ENCODE measurements at places on chromosomes 7 and 10.

DNA sequence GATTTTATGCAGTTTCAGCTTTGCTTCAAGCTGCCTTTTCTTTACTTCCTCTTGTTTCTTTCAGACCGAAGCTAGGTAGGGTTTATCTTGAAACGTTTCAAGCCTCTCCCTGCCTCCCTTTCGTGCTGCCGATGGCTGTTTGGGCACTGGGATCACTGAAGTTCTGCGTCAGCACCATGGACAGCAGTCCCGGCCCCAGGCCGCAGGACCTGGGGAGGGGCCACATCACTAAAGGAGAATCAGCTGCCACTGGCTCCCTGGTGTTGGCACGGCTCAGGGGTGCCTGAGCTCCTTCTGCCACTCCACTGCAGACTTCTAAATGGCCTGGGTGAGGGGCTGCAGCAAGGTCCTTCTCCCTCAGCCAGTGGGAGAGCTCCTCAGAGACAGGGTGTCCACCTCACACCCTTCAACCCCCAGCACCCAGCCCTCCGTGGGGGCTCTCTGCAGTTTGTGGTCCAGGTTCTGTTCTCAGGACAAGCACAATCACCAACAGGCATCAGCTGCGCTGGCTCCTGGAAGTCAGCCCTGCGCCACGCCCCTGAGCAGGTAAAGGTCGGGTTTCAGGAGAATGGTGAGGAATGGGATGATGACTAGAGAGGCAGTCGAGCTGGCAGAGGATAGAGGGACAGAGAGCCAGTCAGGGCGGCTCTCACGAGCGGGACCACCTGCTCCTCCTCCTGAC lies 387.2 kb downstream of the TCERG1L start:
- DNase-seq = no peak

GRCh38 chr7:30430276-30430675 lies 48.3 kb downstream of the NOD1 start:
- no peak for DNase-seq

- no peak for DNase-seq
Observed at GRCh38 chr7:6252341-6252746, 20.1 kb downstream of the CYTH3 start.

- no peak for DNase-seq
Observed at GRCh38 chr10:52615331-52615730, 157.3 kb downstream of the MBL2 start.

DNA sequence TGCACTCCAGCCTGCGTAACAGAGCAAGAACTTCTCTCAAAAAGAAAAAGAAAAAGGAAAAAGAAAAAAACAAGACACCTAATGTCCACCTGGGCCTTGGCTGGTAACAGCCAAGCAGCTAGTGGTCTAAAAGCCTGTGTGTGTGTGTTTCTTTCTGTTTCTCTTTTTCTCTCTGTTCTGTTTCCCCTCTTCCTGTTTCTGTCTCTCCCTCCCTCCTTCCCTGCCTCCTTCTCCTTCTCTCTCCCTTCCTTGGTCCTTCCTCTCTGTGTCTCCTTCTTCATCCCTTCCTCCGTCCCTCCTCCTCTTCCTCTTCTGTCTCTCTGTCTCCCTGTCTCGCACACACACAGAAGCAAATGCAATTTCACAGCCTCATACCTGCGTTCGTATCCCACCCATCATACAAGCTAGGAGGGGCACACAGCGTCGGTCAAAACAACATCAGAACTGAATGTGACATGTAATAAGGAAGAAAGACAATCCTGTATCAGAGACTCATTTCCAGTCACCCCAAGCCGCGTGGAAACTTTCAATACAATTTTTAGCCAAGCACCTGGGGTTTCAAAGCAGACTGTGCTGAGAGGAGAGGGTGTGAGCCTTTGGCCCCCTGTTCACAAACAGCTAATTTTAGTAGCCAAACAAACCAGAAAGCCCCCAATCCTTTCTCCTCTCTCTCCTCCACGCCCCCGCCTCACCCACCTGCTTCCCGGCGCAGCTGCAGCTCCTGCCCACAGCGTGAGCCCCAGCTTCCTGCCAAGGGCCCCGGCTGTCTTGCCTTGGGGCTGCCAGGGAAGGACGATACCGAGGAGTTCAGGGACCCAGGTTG lies 50.2 kb upstream of the GNA12 start:
- DNase-seq = peak; percentile 34

GRCh38 chr7:136086712-136087111 lies 109.6 kb upstream of the MTPN start:
- DNase-seq = no peak

- DNase-seq = no peak
Observed at GRCh38 chr10:25678666-25679065, 255.4 kb upstream of the MYO3A start.

- no peak for DNase-seq
Observed at GRCh38 chr7:2540641-2541051, 14.7 kb downstream of the BRAT1 start.

GRCh38 chr7:101816595-101817470 lies 593 bp upstream of the CUX1 start:
- peak; percentile 18 for DNase-seq

- DNase-seq = no peak
Observed at GRCh38 chr10:7563770-7564169, 103.0 kb downstream of the ITIH5 start.

GRCh38 chr7:124113045-124113444 lies 80.2 kb upstream of the TMEM229A start:
- no peak for DNase-seq

- no peak for DNase-seq
Observed at GRCh38 chr10:52918714-52919305, 146.2 kb upstream of the MBL2 start.
